CD4-positive, alpha-beta T cell treated with Interleukin-15 for 4 hours (primary cell): ENCODE measurements at places on chromosomes 12 and 14.

DNA sequence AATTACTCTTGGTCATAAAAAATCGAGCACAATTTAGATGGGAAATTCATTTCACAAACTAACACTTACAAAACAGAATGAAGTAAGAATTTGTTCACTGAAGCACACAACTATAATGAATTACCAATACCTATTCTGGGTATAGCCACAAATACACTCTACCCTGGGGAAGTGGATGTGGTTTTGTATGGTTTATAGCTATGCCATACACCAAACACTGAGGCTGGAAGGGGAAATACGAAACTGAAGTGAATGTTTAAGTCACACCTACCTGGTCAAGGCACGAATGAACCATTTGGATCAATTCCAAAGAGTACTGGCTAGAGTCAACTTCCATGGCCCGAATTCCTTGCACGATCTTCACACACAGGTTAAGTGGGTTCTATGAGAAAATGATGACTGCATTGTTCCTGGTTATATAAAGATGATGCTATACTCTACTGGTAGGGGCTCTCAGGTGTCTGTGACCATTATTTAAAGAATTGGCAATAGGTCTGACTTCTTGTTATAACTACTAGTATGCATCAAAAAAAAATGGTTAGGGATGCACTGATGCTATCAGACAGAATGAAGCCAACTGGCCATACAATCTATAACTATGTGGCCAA, 12.8 kb downstream of the NEK9 start:
- no peak for DNase-seq

- DNase-seq, result peak; percentile 53
Measured at GRCh38 chr12:111404362-111405148, 1.2 kb upstream of the SH2B3 start.

- no peak for DNase-seq
Measured at GRCh38 chr14:58104808-58105207, 47.2 kb downstream of the ARMH4 start.

- DNase-seq, result no peak
Measured at GRCh38 chr14:22838631-22839041, 2.3 kb downstream of the MMP14 start.

GRCh38 chr12:111431772-111432171, 26.0 kb downstream of the SH2B3 start:
- no peak for DNase-seq

- no peak for DNase-seq
Measured at GRCh38 chr12:116183741-116184141, 93.8 kb downstream of the MED13L start.

DNA sequence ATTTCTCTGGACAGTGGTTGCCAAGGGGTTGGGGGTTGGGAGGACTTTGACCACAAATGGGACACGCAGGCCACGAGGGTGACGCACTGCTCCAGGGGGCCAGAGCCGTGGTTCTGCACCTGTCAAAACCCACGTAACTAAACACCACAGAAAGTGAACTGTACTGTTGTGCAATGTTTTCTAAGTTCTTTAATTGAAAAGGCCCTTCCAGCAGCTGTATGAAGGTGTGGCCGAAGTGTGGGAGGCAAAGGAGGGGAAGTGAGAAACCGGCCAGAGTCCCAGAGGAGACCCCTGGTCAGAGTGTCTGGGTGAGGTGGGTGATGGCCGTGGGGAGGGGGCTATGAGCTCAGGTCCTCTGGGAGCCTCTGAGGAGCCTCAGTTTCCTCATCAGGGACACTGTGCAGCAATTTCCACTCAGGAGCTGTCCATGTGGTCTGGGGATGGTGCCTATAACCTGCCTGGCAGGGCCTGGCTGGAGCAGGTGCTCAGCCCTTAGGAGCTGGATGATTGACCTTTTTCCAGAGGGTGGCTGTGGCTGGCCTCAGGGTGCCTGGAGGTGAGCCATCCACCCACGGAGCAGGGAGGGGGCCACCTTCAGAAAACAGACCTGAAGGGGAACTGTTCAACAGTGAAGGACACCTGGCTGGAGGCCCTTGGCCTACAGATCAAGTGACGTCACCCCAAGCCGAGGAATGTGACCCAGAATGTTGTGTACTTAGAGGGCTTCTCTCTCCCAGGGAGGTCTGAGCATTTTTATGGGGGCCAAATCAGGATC, 9.8 kb upstream of the BDKRB2 start:
- DNase-seq, result no peak

DNA sequence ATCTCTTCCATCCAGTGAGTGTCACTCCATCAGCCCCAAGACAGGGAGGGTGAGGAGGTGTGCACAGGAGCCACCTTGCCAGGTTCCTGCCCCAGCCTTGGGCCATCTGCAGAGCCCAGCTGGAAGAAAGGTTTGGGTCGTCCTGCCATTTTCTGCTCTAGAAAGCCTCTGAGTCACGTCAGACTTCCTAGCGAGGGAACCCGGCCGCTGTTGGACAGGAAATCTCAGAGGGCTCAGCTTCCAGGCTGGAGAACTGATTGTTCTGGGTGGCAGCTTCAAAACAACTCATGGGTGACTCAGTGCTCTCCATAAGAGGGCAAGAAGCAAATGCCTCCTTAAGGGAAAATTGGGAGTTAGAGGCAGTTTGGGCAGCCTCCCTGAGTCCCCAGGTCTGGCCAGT, 16.6 kb downstream of the HIP1R start:
- DNase-seq, result no peak

DNA sequence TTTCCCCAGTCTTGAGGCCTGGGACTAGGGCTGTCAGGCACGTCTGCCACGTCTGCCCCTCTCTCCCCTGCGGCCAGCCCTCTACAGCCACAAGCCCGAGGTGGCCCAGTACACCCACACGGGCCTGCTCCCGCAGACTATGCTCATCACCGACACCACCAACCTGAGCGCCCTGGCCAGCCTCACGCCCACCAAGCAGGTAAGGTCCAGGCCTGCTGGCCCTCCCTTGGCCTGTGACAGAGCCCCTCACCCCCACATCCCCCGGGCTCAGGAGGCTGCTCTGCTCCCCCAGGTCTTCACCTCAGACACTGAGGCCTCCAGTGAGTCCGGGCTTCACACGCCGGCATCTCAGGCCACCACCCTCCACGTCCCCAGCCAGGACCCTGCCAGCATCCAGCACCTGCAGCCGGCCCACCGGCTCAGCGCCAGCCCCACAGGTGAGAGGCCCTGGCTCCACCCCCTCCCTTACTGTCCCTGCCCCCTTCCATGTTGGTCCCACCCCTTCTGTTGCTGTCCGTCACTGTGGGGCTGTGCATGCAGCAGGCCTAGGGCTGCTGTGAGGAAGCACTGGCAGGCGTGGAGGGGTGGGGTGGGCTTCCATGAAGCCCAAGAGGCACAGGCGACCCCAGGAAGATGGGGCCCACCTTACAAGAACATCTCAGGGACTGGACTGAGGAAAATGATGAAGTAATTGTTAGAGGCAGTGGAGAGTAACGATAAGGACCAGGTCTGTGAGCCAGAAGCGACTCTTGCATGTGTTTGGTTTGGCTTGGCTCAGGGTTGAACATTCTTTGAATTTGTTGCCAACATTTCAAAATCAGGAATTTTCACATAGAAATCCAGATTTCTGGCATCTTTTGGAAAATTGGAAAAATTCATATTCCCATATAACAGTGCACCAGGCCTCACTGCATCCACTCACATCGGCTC, 16.8 kb downstream of the C12orf43 start:
- no peak for DNase-seq

DNA sequence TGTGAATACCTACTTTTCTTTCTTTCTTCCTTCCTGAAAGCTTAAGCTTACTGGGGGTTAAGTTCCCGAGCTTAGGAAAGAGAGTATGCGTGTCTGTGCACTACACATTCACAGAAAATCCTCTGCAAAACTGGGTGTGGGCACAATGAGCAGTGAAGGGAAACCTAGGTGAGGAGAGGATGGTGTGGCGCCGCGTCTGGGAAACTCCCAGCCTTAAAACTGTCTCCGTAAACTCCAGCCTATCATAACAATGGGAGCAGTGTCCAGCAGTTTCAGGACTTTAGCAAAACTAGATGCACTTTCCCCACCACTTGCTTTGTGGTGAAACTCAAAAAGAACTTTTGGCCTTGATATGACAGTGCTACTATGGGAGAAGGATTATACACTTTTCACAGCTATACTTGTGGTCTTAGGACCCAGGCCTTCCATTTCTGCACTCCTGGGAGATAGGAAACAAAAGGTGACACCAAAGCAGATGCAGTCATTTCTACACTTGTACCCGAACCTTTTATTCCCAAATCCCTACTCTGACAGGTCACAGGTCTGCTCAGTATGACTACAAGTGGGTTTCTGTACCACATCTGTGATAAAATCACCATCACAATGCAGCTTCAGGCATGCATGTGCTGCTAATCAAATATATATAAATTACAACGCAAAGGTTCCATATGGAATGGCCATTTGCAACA, 10.4 kb downstream of the AKAP5 start:
- DNase-seq, result no peak

- no peak for DNase-seq
Measured at GRCh38 chr14:29458547-29458946, 469.1 kb downstream of the PRKD1 start.

DNA sequence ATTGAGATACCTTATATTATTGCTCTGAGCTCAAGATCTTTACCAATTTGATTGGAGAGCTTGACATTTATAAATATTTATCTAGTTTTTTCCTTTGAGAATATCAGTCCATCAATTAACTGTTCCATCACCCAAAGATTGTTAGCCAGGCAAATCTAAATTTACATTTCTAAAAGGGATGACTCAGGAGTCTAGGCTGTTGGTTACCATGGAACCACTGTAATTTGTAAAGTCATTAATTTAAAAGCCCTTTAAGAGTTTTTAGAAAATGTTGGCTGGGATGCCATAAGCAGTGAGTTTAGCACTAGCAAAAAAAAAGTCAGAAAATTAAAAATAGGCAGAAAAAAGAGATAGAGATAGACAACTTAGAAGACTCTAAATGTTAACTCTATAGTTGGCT, 19.5 kb upstream of the SERPINA1 start:
- DNase-seq, result no peak

GRCh38 chr12:21696625-21697024, 39.0 kb upstream of the LDHB start:
- no peak for DNase-seq

- no peak for DNase-seq
Measured at GRCh38 chr14:61379639-61380184, 58.3 kb downstream of the PRKCH start.

GRCh38 chr14:52694761-52695480, 437 bp downstream of the ERO1A start:
- DNase-seq, result peak; percentile 75

DNA sequence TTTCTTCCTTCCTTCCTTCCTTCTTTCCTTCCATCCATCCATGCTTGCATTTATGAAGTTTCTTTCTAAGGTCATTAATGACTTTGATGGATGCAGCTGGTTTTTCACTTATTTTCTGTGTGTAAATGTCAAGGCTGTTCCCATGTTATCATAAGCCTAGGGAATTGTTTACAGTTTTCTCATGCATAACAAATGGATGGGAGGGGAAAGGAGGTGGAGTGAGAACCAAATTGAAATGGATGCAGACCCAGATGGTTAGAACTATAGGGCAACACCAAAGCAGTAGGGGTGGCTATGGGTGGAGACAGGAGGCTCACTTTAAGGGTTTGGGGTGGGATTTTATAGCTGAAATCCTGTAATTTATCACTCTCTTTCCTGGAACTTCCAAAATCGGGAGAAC, 146.2 kb downstream of the TPH2 start:
- DNase-seq, result no peak

DNA sequence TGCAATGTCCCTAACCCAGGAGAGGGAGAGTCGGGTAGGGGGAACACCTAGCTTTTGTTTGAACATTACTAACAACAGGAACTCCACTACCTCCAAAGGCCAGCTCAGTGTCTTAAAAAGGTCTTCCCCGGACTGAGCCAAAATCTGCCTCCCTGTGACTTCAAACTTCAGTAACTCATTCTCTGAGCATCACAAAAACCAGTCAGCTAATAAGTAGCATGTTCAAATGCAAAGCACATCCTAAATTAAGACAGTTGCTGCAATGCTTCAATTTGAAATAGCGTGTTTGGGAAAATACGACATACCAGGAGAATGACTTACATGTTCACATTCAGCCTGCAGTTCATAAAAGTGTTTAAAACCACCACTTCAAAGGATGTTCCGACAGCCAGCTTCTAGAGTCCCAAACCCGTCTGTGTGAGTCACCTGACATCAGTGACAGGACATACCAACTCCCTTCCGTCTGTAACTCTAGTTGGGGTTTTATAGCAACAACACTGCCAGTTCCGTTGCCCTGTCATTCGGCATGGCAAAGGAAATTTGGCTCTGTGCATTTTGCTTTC, 13.0 kb downstream of the ZFP36L1 start:
- peak; percentile 81 for DNase-seq
